ENCODE measurements at places on chromosomes 7 and 10. TPM values are rescaled to one million over a fixed set of nuclear protein-coding genes. Genes with fewer than 3 reads are reported as not detected.

DNA sequence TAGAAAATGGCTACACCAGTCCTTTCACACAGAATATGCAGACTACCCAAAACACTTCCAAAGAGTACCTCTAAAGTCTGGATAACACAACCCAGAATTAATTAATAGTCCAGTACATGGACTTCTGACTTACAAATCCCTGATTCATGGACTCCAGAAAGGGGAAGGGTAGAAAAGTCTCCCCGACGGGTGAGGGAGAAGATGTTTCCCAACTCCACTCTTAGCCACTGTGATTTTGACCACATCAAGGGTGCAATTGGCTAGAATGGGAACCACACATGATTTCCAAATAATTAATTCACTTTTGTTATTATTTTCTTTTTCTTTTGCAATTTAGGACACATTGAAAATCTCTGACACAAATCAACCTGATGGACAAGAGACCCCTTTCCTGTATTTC lies 1.4 kb downstream of the TMEM130 start:
- DNase-seq, result no peak
- H3K36me3 ChIP-seq, result no peaks in the 10 kb centered on the region
- peaks cover 32% of the 10 kb centered on the region for H3K27me3 ChIP-seq
- no peaks in the 10 kb centered on the region for H3K4me1 ChIP-seq

The KEL gene
- total RNA-seq, result 0.52 TPM

The GNA12 gene
- 34.4 TPM for total RNA-seq

GRCh38 chr7:43764039-43764761 lies 5.7 kb downstream of the BLVRA start:
- H3K36me3 ChIP-seq, result no peaks in the 10 kb centered on the region
- DNase-seq, result peak; percentile 26
- H3K27ac ChIP-seq, result no peak overlapping the region
- H3K4me1 ChIP-seq, result peaks cover 10% of the 10 kb centered on the region

The C10orf120 gene
- not detected for total RNA-seq

GRCh38 chr10:101367569-101368453 lies 13.8 kb downstream of the BTRC start:
- no peak for DNase-seq
- no peaks in the 10 kb centered on the region for H3K4me1 ChIP-seq
- no peak overlapping the region for H3K4me3 ChIP-seq
- no peaks in the 10 kb centered on the region for H3K27me3 ChIP-seq
- no peaks in the 10 kb centered on the region for H3K36me3 ChIP-seq

- H3K27ac ChIP-seq, result no peak overlapping the region
- no peak overlapping the region for H3K4me3 ChIP-seq
- H3K4me1 ChIP-seq, result no peaks in the 10 kb centered on the region
- H3K36me3 ChIP-seq, result no peaks in the 10 kb centered on the region
Measured at GRCh38 chr7:148356303-148356702, 234.3 kb upstream of the C7orf33 start.

- H3K4me3 ChIP-seq, result no peak overlapping the region
- no peaks in the 10 kb centered on the region for H3K27me3 ChIP-seq
- H3K4me1 ChIP-seq, result peaks cover 4% of the 10 kb centered on the region
Measured at GRCh38 chr7:139104091-139104450, 5.4 kb downstream of the ZC3HAV1 start.

DNA sequence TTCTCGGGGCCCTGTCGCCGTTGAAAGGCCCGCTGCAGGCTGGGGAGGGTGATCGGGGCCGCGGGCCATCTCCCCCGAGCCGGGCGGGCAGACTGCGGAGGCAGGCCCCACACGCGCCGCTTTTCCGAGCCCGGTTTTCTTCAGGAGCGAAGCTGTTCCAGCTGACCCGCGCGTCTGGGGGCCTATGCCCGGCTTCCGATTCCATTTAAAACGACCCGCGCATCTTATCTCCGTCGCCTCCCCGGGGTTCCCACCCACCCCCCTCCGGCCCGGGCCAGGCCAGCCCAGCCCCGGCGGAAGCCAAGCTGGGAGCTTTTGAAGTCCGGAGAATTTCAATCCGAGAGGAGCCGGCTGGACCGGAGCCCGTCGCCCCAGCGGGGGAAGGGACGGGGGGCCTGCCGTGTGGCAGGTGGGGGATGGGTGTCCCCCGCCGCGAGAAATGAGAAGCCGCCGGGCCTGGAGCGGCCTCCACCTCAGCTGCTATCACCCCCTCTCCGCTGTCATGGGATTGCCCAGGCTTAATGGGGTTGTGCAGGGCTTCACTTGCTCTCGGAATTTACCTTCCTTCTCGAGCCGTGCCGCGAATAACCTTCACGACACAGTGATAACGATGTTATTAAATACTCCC lies 3.1 kb upstream of the EVX1 start:
- no peak overlapping the region for H3K27ac ChIP-seq
- no peaks in the 10 kb centered on the region for H3K36me3 ChIP-seq
- peak; percentile 65 for DNase-seq
- H3K4me3 ChIP-seq, result no peak overlapping the region
- peaks cover 89% of the 10 kb centered on the region for H3K27me3 ChIP-seq
- peaks cover 22% of the 10 kb centered on the region for H3K4me1 ChIP-seq
